Left lobe of liver (tissue), 2 donors: ENCODE measurements at places on chromosomes 7 and 10. TPM values are rescaled to one million over a fixed set of nuclear protein-coding genes. Genes with fewer than 3 reads are reported as not detected.

DNA sequence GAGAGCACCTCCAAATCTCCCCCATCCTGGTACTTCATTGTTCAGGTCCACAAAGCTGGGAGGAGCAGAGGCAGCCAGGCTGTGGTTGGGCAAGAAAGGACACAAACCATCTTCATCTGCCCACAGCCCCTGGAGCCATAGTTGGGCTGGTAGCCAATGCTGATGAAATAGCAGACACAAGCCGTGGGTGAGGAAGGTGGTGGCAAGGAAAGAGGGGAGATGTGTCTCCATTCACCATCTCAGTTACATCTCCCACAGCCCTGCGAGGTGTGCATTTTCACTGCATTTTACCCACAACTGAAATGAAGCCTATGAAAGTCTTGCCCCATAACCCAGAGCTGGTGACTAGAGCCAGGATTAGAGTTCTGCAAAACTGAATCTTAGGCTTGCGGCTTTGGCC lies 35.0 kb downstream of the PIK3AP1 start:
- no peak for DNase-seq

GRCh38 chr7:106151459-106152312 lies 39.6 kb upstream of the SYPL1 start:
- DNase-seq, result no peak

Gene EPDR1
- 7.9 TPM for total RNA-seq

Gene TMEM120A
- total RNA-seq, result 79.6 TPM

- no peak for DNase-seq
These were observed 4.4 kb downstream of the ZP3 start for GRCh38 chr7:76428868-76429805.

- no peak for DNase-seq
These were observed 39.4 kb upstream of the ATOH7 start for GRCh38 chr10:68271196-68271882.

Gene NME8
- not detected for total RNA-seq

DNA sequence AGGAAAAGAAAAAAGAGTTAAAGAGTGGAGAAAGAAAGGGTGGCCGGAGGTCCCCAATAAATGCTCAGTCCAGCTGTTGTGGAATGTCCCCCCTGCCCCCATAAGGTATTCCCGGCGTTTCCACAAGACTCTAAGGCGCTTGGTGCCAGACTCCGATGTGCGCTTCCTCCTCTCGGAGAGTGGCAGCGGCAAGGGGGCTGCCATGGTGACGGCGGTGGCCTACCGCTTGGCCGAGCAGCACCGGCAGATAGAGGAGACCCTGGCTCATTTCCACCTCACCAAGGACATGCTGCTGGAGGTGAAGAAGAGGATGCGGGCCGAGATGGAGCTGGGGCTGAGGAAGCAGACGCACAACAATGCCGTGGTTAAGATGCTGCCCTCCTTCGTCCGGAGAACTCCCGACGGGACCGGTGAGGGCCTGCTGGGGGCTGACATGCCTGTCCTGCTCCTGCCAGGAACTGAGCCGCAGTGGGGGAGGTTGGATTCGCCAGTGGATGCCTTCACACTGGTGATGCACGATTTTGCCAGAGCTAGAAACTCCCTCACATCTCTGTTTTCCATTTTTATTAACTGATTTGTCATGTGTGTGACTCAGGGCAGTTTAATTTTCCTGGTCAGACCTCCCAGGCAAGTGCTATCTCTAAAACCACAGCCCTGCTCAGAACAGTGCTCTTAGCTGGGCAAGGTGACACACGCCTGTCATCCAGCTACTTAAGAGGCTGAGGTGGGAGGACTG lies 34.2 kb downstream of the TACR2 start:
- DNase-seq, result no peak

- DNase-seq, result no peak
These were observed 92.0 kb upstream of the INSIG1 start for GRCh38 chr7:155205368-155206317.

DNA sequence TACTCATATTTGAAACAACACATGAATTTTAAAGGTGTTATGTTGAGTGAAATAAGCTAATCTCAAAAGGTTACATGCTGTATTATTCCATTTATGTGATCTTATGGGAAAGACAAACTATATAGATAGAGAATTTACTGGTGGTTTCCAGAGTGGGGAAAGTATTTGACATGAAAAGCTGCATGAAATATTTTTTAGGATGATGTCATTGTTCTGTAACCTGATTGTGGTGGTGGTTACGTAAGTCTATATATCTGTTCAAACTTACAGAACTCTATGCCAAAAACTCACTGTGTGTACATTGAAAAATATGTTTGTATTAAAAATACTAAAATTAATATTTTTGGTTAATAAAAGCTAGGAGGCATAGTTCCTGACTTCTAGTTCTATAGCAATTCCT lies 453.0 kb downstream of the SORCS3 start:
- DNase-seq, result no peak

- DNase-seq, result no peak
These were observed 26.8 kb upstream of the HDAC9 start for GRCh38 chr7:18468795-18469194.

Gene LIPK
- total RNA-seq, result not detected

Gene OR13A1
- total RNA-seq, result not detected

DNA sequence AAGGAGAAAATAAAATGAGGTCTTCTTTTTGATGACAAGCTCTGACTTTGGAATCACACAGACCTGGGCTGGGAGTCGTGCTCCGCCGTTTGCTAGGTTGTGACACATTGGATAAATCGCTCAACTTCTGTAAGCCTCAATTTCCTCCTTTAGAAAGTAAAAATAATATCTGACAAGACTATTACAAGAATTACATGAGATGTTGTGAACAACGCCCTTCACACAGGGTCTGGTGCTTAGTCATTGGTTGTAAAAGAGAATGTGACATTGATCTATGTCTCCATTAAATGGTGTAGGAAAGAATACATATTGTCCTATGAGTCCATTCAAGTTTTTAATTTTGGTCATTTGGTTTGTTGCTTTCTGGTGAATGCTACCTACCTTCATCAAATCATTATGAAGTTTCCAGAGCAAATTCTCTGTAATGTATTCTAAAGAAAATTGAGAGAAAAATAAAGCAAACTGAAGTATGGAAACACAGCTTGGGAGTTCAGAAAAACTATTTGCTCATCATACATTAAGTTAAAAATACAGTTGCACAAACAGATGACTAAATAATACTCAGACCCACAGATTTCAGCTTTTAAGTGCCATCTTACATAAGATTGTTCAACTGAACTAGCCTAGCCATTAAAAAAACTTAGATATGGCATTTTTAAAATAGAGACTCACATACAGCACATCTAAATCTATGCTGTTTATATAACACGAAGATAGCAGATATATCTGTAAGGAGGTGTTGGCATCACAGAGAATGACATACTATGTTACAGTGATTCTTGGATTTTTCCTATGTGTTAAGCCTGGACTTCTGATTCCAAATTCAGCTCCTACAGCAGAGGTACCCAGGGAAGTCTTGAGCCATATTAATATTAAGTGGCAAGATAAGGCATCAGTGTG lies 12.3 kb upstream of the ADRB1 start:
- DNase-seq, result no peak
